ENCODE measurements at places on chromosomes 5 and 9.

DNA sequence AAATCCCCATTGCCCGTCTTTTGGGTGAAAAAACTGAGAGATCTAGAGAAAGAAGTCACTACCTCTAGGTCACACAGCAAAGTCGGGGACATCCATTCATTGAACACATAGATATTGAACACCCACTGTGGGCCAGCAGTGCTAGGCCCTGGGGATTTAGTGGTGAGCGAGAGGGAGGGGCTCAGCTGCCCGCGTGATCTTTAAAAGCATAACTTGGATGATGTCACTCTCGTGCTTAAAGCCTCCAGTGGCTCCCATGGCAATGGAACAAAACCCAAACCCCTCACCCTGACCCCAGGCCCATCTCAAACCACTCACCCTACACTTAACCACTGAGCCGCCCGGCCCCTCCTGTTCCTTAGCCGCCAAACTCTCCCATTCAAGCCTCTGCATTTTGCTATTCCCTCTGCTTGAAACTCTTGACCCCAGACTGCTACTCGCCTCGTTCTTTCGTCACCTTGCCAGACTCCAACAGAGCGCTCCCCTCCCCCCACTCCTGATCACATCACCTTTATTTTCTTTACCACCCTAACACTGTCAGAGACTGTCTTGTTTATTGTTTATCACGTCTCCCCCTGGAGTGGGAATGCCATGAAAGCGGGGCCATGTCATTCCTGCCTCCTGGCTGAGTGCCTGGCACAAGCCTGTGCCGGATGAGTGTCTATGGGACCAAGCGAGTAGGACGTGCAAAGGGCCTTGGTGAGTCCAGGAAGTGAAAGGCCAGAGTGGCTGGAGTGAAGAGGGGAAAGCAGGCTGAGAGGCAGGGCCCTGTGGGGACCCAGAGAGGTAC, 710 bp upstream of the PIP5KL1 start:
- DNase-seq = no peak

- no peak for DNase-seq
These were observed 21.6 kb downstream of the LPCAT1 start for GRCh38 chr5:1502046-1502736.

DNA sequence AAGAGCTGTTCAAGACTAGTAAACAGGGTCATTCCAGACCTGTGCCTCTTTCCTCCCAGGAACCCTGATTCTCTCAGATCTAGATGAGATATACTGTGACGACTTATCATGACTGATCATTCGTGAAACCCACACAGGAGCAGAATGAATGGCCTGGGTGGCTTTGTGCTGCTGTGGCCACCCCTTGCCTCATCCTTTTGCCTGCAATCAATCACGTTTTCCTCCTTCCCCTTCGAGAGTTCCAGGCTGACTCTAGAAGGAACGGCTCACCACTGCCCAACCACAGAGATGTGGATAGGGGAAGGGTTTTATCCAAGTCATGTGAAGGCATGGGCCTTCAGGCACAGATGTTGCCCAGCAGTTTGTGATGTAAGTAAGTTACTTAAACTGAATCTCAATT, 5.8 kb downstream of the ANXA6 start:
- no peak for DNase-seq

DNA sequence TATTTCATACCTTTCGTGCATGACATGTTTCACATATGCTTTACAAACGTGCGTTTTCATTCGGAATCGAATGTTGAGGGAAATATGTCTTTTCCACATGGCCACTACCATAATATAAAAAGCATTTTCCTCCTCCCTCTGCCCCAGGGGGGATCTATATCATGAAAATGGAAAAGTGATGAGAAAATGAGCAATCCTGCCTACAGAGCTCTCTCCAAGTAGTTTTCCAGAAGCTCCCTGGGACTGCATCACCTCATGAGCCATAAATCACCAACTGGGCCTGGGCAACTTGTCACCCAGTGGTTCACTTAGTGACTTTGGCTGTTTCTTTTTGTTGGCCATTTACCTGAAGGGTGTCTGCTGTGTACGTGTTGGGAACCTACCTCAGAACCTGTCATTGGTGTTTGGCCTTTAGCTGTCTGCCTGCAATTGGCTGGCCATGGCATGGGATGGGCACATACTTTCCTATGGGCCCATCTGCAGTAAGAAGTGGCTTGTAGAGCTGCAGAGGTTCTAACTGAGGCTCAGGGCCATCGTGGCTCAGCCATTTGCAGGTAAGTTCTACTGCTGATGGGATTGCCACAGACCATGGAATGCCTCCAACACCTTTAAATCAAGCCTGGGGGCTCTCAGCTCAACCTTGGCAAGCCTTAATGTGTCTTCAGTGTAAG, 9.5 kb upstream of the TIFAB start:
- no peak for DNase-seq

DNA sequence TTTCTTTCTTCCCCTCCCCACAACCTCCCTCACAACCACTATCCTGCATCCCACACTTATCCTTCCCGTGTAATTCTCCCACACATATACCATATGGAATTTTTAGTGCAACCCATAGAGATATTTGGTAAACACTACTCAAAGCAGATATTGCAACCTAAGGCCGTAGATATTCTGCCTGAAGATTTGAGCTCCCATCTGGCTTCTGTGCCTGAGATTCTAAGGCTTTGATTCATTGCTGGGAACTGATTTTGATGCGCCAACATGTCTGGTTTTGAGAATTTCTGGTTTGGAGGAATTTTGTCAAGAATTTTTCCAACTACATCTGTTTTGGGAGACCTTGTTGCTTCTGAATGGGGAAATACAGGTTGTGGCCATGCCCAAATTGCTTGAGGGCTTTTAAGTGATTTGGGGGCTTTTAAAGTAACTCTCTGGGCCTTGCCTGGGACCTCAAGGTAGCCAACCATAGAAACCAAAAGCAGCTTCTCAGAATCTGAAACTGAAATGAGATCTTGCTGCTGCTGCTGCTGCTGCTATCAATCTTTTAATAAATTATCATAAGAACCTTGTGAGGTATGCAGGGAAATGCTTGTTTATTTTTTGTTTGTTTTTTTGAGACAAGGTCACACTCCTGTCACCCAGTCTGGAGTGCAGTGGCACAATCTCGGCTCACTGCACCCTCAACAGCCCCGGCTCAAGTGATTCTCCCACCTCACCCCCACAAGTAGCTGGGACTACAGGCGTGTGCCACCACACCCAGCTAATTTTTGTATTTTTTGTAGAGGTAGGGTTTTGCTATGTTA, 36.2 kb downstream of the PLAC8L1 start:
- DNase-seq = no peak

- DNase-seq = no peak
These were observed 11.5 kb upstream of the PPP2R2B start for GRCh38 chr5:146890066-146890465.

Measured in amygdala (tissue), 56 donors.